ENCODE measurements at places on chromosomes 3 and 15.

GRCh38 chr3:185733980-185734724 lies 90.7 kb downstream of the IGF2BP2 start:
- peak; percentile 34 for DNase-seq

GRCh38 chr15:101521591-101521990 lies 32.1 kb upstream of the PCSK6 start:
- no peak for DNase-seq

- peak; percentile 65 for DNase-seq
Measured at GRCh38 chr3:30664884-30665283, 58.5 kb downstream of the TGFBR2 start.

DNA sequence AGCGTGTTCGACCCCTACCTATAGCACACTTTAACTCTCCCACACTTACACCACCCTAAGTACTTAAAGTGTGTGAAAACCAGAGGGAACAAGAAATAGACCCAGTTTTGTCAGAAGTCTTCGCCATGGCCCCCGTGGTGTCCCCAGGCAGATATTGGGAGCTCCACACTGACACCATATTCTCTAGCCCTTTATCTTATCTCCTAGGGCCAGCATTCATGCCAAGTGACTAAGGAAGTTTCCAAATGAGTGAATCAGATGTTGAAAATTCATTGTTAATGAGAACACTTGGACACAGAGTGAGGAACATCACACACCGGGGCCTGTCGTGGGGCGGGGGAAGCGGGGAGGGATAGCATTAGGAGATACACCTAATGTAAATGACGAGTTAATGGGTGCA lies 31.8 kb downstream of the P3H2 start:
- DNase-seq: no peak

- DNase-seq: no peak
Measured at GRCh38 chr3:185702262-185703225, 116.4 kb downstream of the SENP2 start.

Measured in activated CD4-positive, alpha-beta T cell treated with anti-CD3 and anti-CD28 coated beads, Interleukin-2, Interleukin-4, amounts not matched to agents 100 ng/mL and 50 ng/mL, durations not matched to agents 16 hours and 8 hours (primary cell).